ENCODE measurements at places on chromosomes 2 and 18.

- no peak for DNase-seq
These were observed 269.2 kb downstream of the AGAP1 start for GRCh38 chr2:235762832-235763598.

- DNase-seq: peak; percentile 8
These were observed 69.3 kb upstream of the HK2 start for GRCh38 chr2:74764429-74765272.

- no peak for DNase-seq
These were observed 108.0 kb upstream of the HAAO start for GRCh38 chr2:42900289-42900891.

DNA sequence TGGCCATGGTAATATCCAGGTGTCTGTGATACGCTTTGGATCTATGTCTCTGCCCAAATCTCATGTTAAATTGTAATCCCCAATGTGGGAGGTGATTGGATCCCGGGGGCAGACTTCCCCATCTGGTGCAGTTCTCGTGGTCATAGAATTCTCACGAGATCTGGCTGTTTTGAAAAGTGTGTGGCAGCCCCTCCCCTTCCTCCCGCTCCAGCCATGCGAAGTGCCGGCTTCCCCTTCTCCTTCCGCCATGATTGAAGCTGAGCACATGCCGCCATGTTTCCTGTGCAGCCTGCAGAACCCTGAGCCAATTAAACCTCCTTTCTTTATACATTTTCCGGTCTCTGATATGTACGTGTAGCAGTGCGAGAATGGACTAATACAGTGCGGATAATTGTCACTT lies 42.5 kb downstream of the GPC1 start:
- no peak for DNase-seq

DNA sequence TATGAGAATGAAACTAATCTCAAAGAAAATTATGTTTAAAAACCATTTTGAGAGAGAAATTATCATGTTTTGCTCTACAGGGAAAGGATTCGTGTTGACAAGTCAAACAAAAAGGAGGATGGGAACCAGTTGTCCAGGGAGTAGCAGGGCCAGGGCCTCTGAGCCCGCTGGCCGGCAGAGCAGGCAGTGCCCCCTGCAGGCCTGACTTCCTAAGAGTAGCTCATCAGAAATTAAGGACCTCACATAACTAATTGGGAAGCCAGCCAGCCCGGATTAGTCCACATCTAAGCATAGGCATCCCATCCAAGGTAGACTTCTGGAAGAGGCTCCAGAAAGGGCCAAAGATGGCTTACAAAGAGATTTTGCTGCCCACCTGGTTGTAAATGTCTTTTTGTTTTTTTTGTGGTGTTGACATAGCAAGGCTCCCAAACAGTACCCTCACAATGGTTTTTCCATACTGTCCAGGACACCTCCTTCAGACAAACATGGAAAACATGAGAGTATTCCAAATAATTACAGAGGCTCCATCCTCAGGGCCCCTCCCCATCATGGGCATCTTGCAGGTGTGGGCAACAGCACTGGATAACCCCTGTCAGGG lies 241.2 kb upstream of the TANK start:
- peak; percentile 12 for DNase-seq

DNA sequence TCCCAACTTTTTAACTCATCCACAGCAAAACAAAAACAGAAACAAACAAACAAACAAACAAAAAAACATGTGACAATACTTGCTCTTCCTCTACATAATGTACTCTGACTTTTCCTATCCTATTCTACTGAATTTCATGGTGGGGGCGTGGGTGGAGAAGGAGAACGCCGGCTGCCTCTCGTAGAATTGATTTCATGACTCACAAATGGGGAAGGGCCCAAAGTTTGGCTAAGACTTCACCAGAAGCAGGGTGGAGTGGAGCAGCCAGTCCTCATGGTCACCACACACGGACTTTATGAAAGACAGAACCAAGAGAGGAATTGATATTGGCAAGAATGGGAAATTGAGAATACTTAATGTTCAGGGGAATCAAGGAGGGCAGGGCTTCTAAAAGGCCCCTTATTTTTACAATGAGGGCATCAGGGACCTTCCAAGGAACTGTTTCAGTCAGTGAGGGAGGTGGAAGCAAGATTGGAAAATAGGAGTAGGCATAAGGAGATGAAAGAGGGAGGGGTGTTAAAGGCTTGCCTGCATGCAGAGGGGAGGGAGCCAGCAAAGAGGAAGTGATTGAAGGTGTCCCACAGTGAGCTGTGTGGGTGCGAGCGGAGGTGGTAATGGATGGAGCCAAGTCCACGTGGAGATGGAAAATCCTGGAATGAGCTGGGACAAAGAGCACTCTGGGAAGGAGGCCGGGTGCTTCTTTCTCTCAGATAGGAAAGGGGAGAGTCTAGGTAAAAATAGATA lies 27.9 kb downstream of the MARCHF4 start:
- DNase-seq: no peak

GRCh38 chr2:136386046-136386445 lies 268.1 kb upstream of the CXCR4 start:
- no peak for DNase-seq

GRCh38 chr18:29062921-29063320 lies 886.0 kb upstream of the CDH2 start:
- DNase-seq: no peak

- no peak for DNase-seq
These were observed 19.6 kb upstream of the TMEM200C start for GRCh38 chr18:5914951-5915350.

GRCh38 chr2:38442643-38443541 lies 65.8 kb upstream of the ATL2 start:
- no peak for DNase-seq

DNA sequence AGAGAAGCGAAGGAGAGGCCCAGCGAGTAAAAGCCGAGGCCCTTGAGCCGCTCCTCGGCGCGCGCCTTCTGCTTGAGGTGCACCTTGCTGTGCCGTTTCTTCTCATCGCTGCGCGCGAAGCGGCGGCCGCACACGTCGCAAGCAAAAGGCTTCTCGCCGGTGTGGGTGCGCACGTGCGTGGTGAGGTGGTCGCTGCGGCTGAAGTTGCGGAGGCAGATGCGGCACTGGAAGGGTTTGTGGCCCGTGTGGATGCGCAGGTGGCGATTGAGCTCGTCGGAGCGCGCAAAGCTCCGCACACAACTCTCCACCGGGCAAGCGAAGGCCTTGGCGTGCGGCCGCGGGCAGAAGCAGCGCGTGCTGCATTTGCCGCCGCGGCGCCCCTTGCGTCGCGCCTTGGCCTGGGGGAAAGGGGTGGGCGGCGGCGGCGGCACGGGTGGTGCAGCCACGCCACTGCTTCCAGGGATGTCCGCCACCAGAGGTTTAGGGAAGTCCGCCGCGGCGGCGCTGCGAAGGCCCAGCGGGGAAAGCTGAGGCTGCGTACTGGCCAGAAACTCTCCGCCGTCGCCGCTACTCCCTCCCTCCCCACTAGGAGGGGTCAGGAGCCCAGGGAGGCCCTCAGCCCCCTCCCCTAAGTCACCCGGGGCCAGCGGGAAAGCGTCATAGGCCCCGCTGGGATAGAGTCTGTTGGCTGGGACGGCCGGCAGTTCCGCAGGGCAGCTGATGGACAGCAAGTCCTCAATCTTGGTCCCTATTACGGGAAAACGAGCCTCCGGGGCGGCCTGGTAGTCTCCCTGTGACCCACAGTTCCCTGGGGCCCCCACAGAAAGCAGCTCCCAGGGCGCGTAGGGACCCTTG lies 1.7 kb downstream of the EGR4 start:
- DNase-seq: no peak

DNA sequence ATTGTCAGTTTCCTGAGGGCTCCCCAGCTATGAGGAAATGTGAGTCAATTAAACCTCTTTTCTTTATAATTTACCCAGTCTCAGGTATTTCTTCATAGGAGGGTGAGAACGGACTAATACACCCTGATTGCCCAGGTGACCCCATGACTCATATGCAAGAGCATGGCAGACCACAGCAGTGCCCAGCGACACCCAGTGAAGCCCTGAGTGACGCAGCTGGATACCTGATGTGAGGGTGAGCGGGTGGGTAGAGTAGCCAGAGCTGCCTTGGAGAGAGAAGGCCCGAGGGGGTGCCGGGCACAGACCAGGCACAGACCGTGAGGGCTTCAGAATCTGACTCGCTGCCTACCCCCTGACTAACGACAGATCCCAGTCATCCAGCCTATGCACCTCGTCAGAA lies 15.4 kb downstream of the ALPG start:
- no peak for DNase-seq

- DNase-seq: no peak
These were observed 326.1 kb upstream of the HS6ST1 start for GRCh38 chr2:128644718-128645256.

DNA sequence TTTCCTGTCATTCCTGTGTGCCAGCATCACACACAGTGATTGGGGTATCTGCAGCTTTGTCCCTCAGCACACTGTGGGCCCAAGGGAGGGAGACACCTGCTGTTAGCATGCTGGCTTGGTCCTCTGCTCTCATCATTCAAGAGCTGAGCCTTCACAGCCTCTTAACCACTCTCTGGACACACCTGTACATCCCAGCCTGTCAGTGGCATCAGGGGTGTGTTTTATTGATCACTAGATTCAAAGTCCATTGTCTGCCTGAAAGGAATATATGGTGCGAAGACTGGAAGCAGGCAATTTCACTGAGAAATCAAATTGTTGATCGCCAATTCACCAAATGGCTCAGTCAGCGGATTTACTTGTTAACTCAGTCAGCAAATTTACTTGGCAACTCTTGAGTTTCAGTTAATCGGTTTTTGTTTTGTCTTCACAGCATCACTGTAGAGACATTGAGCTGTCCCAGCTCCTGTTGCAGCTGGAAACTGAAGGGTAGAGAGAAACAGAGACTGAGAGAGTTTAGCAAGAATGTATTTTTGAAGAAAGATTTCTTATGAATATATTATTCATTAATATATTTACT lies 56.3 kb upstream of the TMEM200C start:
- no peak for DNase-seq

DNA sequence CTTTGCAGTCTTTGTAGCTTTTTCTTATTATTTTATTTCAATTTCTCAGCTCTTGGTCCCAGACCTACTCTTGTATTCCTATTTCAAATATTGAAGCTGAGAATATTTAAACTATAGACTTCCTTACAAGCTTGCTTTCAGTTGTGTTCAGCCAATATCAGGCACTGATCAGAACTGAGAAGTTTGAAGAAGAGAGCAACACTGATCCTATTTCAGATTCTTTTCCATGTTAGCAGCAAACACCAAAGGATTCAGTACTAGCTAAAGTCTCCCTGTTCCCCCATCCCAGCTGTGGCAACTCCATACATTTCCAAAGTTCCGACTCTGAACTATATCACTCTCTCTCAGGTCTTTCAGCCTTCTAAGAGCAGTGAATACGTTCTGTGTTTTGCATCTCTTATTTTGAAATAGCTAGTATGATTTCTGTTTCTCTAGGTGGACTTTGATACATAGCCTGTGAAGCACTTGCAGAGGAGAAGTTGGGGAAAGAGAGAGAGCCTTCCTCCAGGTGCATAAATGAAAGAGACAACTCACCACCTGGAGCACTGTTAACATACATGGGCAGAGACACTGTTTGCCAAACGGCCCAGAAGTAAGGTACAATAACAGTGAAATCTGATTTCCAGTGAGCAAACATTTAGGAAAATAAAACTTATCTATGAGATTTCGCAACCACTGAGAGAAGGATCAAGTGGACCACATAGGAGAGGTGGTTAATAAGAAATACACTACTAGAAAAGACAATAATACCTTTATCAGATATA lies 135.0 kb upstream of the ZNF804A start:
- no peak for DNase-seq

DNA sequence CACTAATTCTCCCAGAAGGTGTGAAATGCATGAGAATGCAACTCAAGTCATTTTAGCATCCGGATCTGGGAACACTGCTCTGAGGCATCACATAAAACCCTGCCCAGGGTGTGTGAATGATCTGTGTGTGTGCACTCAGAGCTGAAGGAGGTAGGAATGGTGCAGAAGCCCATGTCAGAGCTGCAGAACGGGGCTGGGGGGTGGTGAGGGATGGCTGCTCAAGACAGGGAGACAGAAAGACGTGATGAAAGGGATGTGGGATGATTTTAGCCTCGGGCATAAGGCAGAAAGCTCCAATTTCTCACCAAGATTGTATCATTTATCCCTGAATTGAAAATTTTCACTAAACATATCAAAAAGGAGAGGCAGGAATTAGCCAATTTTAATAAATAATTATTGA lies 369.1 kb downstream of the EIPR1 start:
- DNase-seq: no peak

- no peak for DNase-seq
These were observed 8.4 kb downstream of the FBXO36 start for GRCh38 chr2:229930656-229931055.

DNA sequence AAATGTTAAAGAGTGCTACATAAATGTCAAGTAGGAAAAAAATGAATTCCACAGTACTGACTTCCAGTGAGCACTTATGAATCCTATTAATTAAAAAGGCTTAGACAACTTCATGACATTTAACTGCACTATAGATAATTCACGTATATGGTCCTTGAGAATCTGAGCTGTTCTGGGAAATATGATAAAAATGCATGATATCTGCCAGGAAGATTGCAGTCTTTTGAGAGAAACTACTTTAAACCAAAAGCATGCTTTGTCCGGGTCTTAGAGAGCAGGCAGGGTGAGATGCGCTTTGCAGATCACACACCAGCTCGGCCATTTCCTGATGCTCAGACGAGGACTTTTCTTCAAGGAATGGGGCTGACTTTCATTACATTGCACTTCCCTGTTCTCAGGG lies 42.6 kb downstream of the CMPK2 start:
- DNase-seq: no peak

DNA sequence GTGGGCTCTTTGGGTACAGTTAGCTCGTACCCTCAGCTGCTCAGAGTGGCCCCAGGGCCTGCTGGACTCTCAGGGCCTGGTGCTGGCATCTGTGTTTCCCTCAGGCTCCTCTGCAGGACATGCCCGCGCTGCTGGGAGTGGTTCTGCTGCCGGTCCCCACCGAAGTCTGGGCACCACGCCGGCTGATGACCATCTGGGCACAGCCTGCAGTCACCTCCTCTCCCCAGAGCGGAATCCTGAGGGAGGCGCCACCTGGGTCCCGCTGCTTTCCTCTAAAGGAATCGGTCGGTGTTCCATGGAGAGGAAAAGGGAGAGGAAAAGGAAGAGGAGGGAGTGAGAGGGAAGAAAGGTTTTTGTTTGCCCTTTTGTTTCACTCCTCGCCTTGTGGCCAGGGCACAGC lies 43.6 kb downstream of the MC2R start:
- DNase-seq: no peak

- DNase-seq: no peak
These were observed 260.4 kb downstream of the SLC4A3 start for GRCh38 chr2:219887870-219888269.

GRCh38 chr2:73931531-73932500 lies 5.1 kb downstream of the DGUOK start:
- DNase-seq: no peak

- DNase-seq: no peak
These were observed 83.3 kb downstream of the ALPK2 start for GRCh38 chr18:58545338-58546296.

GRCh38 chr2:181308766-181309515 lies 148.2 kb upstream of the ITGA4 start:
- DNase-seq: no peak

Data from NCI-H2029 treated with DMSO at 0.1 percent for 48 hours (cell line).